ENCODE measurements at places on chromosomes 11 and 22. TPM values are rescaled to one million over a fixed set of nuclear protein-coding genes. Genes with fewer than 3 reads are reported as not detected.

GRCh38 chr11:129815596-129816461, at the start of gene TMEM45B:
TSS of gene TMEM45B (plus strand) at chr11:129815848. CDS start at chr11:129852483, 36,635 bp downstream.
- H3K27me3 ChIP-seq = peaks cover 41% of the 10 kb centered on the region
- no peaks in the 10 kb centered on the region for H3K36me3 ChIP-seq
- no peak within 1 kb of the TSS for H3K27ac ChIP-seq
- DNase-seq = no peak

- H3K4me1 ChIP-seq = peaks cover 52% of the 10 kb centered on the region
- no peak overlapping the region for H3K4me3 ChIP-seq
- DNase-seq = no peak
- H3K27ac ChIP-seq = peak overlapping the region; percentile 62
- no peaks in the 10 kb centered on the region for H3K27me3 ChIP-seq
Observed at GRCh38 chr11:12193515-12194336, 83.3 kb downstream of the MICAL2 start.

DNA sequence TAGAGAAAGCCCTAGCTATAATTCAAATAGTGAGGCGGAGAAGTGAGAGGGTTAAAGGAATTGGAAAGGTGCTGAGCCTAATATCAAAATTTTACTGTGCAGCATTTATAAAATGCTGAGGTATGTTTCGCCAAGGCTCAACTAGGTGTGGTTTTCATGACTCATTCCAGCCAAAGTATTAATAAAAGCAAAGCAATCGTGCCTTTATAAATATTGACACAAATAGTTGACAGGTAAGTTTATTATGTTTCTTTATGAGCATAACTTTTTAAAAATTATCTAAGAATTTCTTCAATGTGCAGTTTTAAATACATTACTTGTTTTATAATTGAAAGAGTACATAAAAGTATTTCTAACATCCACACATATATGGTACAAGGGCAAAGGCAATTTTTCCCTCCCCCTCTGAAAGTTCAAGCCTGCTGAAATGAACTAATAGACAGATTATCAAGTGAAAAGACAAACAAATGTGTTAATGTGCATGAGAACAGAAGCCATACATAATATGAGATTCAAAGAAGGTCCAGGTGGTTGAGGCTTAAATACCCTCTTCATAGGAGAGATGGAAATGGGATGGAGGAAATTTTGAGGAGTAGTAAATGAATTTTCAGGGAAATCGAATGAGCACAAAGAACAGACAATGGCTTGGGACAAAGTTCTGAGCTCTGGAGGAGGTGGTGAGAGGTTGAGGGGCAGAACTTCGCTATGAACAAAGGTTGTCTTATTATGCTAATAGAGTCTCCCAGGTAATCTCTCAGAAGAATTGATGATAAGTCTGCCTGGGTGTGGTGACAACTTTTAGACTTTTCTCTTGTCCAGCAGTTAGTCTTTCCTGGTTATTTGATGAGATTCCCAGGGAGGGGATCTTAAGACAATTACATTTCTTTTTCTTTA, 326.5 kb downstream of the BUD13 start:
- no peak for DNase-seq
- no peaks in the 10 kb centered on the region for H3K36me3 ChIP-seq
- peaks cover 18% of the 10 kb centered on the region for H3K27me3 ChIP-seq
- no peaks in the 10 kb centered on the region for H3K4me1 ChIP-seq
- H3K27ac ChIP-seq = no peak overlapping the region
- no peak overlapping the region for H3K4me3 ChIP-seq

GRCh38 chr11:17985517-17985916, 27.3 kb downstream of the SERGEF start:
- no peak overlapping the region for H3K4me3 ChIP-seq
- no peak for DNase-seq
- H3K36me3 ChIP-seq = peaks cover 22% of the 10 kb centered on the region
- peaks cover 34% of the 10 kb centered on the region for H3K4me1 ChIP-seq
- peak overlapping the region; percentile 67 for H3K27ac ChIP-seq

GRCh38 chr11:7314811-7315604, 63.3 kb downstream of the SYT9 start:
- no peak overlapping the region for H3K4me3 ChIP-seq
- no peaks in the 10 kb centered on the region for H3K36me3 ChIP-seq
- peaks cover 3% of the 10 kb centered on the region for H3K27me3 ChIP-seq
- H3K4me1 ChIP-seq = no peaks in the 10 kb centered on the region

GRCh38 chr11:34928268-34928959, 12.0 kb downstream of the PDHX start:
- no peak overlapping the region for H3K4me3 ChIP-seq
- H3K36me3 ChIP-seq = peaks cover 5% of the 10 kb centered on the region
- H3K27me3 ChIP-seq = no peaks in the 10 kb centered on the region
- H3K4me1 ChIP-seq = peaks cover 60% of the 10 kb centered on the region
- H3K27ac ChIP-seq = no peak overlapping the region

GRCh38 chr11:114448749-114449482, 9.6 kb downstream of the REXO2 start:
- no peak overlapping the region for H3K4me3 ChIP-seq
- H3K36me3 ChIP-seq = peaks cover 35% of the 10 kb centered on the region
- H3K4me1 ChIP-seq = peaks cover 60% of the 10 kb centered on the region
- no peaks in the 10 kb centered on the region for H3K27me3 ChIP-seq
- no peak for DNase-seq

DNA sequence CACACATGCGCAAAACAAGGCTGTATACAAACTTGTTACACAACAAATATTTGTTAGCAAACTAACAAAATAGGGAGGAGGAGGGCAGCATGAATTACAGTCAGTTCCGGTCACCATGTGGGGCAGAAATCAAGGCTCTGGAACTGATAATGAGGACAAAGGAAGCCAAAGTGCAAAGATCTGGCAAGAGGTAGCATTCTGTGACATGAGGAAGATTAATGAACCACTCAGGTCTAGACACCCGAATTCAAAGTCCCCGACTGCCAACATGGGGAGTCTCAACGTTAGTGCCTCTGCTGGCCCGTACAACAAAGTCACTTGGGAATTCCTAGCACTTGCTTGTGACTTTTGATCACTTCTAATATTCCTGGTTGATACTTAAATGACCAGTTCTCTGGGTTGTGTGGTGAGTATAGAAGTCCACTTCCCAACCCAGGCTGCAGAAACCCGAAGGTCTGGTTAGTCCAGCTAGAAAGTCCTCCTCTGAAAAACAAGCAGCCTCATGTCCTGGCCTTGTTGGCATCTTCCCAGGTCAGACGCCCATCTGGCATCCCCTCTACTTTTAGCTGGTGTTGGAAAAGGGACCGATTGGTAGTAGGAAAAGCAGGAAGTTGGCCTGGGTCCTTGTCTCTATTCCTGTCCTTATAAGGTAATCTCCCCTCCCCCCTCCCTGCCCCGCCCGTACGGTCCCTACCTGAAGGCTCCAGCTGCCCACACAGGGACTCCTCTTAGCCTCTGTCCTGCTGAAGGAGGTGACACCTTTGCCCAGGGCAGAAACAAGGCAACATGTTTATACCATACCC, 1.6 kb downstream of the SUN2 start:
- no peaks in the 10 kb centered on the region for H3K27me3 ChIP-seq
- H3K36me3 ChIP-seq = peaks cover 18% of the 10 kb centered on the region
- peaks cover 24% of the 10 kb centered on the region for H3K4me1 ChIP-seq
- no peak for DNase-seq
- peak overlapping the region; percentile 89 for H3K4me3 ChIP-seq

GRCh38 chr22:24435861-24436371, 8.5 kb downstream of the ADORA2A start:
- no peaks in the 10 kb centered on the region for H3K27me3 ChIP-seq
- H3K27ac ChIP-seq = no peak overlapping the region
- H3K4me1 ChIP-seq = peaks cover 41% of the 10 kb centered on the region

- no peak overlapping the region for H3K27ac ChIP-seq
- no peaks in the 10 kb centered on the region for H3K27me3 ChIP-seq
- H3K36me3 ChIP-seq = peaks cover under 1% of the 10 kb centered on the region
- H3K4me1 ChIP-seq = no peaks in the 10 kb centered on the region
- no peak overlapping the region for H3K4me3 ChIP-seq
Observed at GRCh38 chr11:114705280-114706024, 27.1 kb downstream of the NXPE2 start.

DNA sequence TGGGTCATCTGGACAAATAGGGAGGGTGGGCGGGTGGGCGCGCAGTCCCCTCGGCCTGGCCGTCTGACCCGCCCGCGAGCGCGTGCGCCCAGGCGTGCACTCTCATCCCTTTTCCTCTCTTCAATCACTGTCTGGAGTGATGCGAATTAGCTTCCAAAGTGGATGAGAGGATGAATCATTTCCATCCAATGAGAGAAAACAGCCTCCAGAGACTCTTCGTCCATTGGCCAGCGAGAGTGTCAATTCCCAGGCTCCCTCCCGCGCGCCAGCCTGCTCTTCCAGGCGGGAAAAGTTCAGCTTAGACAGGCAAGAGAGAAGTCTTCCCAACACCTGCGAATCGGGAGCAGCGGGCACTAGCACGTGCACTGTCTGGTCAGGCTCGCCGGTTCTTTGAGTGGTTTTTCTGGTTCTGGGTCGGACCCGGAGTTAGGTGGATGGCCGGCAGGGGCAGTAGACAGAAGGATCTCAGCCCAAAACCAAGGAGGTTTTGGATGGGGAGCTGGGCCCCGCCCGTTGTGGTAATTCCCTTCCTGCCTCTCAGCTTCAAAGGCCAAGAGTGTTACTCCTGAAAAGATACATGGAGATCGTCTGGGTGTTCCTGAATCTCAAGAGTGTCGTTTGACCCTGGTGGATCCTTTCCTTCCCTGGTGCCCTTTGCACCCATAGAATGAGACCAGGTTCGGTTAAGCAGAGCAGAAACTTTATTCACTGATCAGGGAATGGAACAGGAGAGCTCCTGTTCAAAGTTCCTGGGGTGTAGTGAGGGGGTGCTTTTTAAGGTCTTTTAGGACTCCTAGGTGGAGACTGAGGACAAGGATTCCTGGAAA, 33.4 kb upstream of the GLYATL1 start:
- no peak overlapping the region for H3K27ac ChIP-seq
- H3K27me3 ChIP-seq = peaks cover 16% of the 10 kb centered on the region
- H3K4me3 ChIP-seq = peak overlapping the region; percentile 77
- DNase-seq = no peak
- H3K4me1 ChIP-seq = peaks cover 19% of the 10 kb centered on the region

DNA sequence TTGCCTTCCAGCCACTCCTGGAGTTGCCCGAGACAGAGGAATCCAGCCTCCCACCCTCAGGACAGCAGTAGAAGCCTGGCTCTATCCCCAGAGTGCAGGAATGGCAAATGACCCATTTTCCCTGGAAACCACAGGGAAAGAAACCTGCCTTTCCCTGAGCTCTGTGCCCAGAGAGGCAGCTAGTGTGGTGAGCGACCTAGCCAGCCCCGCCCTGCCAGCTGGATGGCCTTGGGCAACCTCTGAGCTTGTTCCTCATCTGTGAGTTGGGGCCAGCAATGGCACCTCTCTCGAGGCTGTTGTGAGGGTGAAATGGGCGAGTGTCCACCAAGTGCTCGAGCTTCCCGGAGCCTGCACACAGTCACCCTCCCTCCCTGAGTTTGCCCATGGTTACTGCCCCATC, 3.7 kb downstream of the OMP start:
- no peak overlapping the region for H3K27ac ChIP-seq
- H3K4me3 ChIP-seq = no peak overlapping the region
- peaks cover 2% of the 10 kb centered on the region for H3K36me3 ChIP-seq

DNA sequence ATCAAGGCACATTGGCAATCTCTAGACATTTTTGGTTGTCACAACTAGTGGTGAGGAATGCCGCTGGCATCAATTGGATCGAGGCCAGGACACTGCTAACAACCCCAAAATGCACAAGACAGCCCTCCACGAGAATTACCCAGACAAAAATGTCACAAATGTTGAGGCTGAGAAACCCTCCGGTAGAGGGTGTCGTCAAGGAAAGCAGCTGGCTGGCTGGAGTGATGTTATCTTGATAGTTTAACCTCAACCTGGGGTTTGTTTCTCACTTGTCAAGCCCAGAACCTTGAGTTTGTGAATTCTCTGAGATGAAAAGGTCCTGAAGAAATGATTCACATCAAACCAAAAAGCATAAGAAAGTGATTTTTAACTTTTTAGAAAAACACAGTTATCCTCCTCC, 21.1 kb upstream of the TMPRSS13 start:
- H3K27ac ChIP-seq = no peak overlapping the region
- H3K36me3 ChIP-seq = no peaks in the 10 kb centered on the region
- DNase-seq = no peak
- no peaks in the 10 kb centered on the region for H3K4me1 ChIP-seq

GRCh38 chr11:134452026-134452837, 40.2 kb upstream of the B3GAT1 start:
- no peak for DNase-seq
- H3K4me1 ChIP-seq = no peaks in the 10 kb centered on the region
- no peak overlapping the region for H3K4me3 ChIP-seq
- no peak overlapping the region for H3K27ac ChIP-seq
- H3K27me3 ChIP-seq = no peaks in the 10 kb centered on the region
- no peaks in the 10 kb centered on the region for H3K36me3 ChIP-seq

- no peak overlapping the region for H3K27ac ChIP-seq
- H3K4me1 ChIP-seq = no peaks in the 10 kb centered on the region
- H3K36me3 ChIP-seq = no peaks in the 10 kb centered on the region
- H3K4me3 ChIP-seq = no peak overlapping the region
- H3K27me3 ChIP-seq = no peaks in the 10 kb centered on the region
Observed at GRCh38 chr22:49393526-49393925, 434.1 kb downstream of the BRD1 start.

- DNase-seq = no peak
- H3K27ac ChIP-seq = peak overlapping the region; percentile 96
- H3K36me3 ChIP-seq = no peaks in the 10 kb centered on the region
- H3K27me3 ChIP-seq = no peaks in the 10 kb centered on the region
Observed at GRCh38 chr11:10934293-10934860, 76.5 kb upstream of the ZBED5 start.

DNA sequence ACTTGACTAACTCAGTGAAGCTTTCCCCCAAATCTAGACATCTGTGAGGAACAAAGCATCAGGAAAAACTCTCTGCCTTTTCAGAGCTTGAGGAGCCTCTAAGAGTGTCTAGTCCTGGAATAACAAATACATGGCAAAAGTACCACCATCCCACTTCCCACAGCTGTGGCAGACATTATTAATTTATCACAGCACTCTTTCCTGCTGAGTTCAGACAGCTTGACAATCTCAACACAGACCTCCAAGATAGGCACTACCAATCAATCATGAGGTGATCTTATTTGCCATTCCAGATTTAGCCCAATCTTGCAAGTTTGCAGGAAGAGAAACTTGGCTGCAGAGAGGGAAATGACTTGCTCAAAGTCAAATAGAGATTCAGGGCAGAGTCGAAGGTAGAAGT, 202.8 kb downstream of the MN1 start:
- no peak overlapping the region for H3K27ac ChIP-seq
- H3K4me3 ChIP-seq = no peak overlapping the region
- no peak for DNase-seq
- H3K4me1 ChIP-seq = peaks cover 27% of the 10 kb centered on the region
- H3K27me3 ChIP-seq = no peaks in the 10 kb centered on the region

GRCh38 chr11:110339456-110340250, 43.2 kb upstream of the RDX start:
- no peak overlapping the region for H3K27ac ChIP-seq
- no peaks in the 10 kb centered on the region for H3K4me1 ChIP-seq
- DNase-seq = no peak
- H3K27me3 ChIP-seq = no peaks in the 10 kb centered on the region
- no peak overlapping the region for H3K4me3 ChIP-seq

- no peak overlapping the region for H3K4me3 ChIP-seq
- peaks cover 19% of the 10 kb centered on the region for H3K4me1 ChIP-seq
- peak overlapping the region; percentile 90 for H3K27ac ChIP-seq
- DNase-seq = no peak
Observed at GRCh38 chr11:112156956-112157766, 6.7 kb downstream of the IL18 start.

DDX17 gene
- total RNA-seq = 321 TPM

ACTN3 gene
- not detected for total RNA-seq

NRIP3 gene
- total RNA-seq = 2.9 TPM

FIBIN gene
- 98.5 TPM for total RNA-seq

DLG2 gene
- total RNA-seq = 4.9 TPM

TRIM6 gene
- total RNA-seq = 2.1 TPM
